Activated CD4-positive, alpha-beta T cell treated with anti-CD3 and anti-CD28 coated beads, Interleukin-2, Interleukin-4, amounts not matched to agents 100 ng/mL and 50 ng/mL, durations not matched to agents 16 hours and 8 hours (primary cell): ENCODE measurements at places on chromosomes 4 and X.

DNA sequence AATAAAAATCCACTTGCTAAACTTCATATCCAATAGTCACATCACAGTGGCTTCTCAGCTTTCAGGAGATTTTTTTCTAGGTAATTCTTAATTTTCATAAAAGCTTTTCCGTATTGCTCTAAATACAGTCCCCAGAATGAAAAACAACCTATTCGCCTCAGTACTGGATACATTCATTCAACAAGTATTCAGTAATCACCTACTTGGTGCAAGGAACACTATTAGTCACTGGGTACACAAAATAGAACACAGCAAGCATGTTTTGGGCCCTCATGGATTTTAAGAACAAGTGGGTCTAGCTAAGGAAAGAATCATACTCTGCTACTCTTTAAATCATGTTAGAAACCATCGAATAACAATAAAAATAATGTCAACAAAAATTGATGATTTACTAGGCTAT is 2.8 kb upstream of the BEX3 start:
- DNase-seq: no peak

GRCh38 chr4:83335701-83336100 is 1.1 kb upstream of the HPSE start:
- DNase-seq: no peak

DNA sequence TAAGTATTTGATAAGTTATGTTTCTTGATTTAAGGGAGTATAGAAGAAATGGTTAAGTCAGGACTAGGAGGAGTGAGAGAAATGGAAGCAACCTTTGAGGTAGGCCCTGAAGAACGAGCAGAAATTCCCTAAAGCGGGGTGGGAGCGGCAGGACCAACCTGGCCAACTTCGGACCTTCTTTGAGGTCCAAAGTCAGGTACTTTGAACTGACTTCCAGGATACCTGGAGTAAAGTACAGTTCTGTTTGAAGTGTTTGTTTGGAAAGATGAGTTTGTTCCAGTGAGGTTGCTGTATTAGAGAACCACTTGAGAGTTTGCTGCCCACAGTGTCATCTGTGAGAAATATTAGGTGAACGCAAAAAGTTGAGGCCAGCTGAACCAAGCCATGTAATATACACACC is 11.7 kb downstream of the RNF4 start:
- DNase-seq: no peak

DNA sequence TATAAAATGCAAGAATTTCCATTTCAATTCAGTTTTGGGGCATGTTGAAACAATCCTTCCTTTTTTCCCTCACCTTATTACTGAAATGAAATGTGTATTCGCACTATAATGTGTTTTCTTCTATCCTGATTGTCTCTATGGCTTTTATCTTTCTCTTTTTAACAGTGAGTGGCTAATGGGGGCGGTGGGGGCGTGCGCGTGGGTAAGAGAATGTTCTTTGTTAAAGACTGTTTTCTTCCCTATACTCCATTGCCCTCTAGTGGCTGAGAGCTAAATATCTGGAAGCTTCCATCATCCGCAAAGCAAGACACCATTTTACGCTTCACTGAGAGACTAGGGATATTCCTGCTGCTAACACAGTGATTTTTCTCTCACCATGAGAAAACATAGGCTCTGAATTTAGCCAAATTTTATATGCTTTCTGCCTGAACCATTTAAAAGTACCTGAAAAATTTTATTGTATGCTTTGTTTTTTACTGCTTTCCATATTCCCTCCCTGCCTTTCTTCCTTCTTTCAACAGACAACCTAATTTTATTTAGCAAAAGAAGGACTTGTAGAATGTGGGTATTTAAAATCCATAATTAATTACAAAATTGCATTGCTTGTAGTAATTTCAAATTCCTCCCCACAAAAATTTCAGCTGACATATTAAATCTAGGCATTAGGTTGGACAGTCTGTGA is 194.0 kb downstream of the GASK1B start:
- DNase-seq: peak; percentile 44

GRCh38 chrX:131059246-131059645 is 1.1 kb downstream of the ARHGAP36 start:
- no peak for DNase-seq

- DNase-seq: no peak
These were observed 1012.1 kb upstream of the SLIT2 start for GRCh38 chr4:19239565-19239964.

DNA sequence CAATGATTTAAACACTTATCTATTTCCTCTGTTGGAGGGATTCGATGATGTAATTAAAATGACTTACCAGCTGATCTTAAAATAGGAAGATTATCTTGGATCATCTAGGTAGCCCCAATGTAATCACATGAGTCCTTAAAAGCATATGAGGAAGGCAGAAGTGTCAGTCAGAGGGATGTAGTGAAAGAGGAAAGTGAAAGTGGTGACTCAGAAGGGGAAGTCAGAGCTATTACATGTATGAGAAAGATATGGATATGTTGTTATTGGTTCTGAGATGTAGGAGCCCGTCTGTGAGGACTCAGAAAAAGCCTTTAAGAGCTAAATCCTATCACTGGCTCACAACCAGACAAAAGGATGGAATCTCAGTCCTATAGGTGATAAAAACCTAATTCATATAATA is 456.4 kb downstream of the DACH2 start:
- peak; percentile 11 for DNase-seq

GRCh38 chr4:15902746-15903145 is 35.8 kb downstream of the FGFBP1 start:
- DNase-seq: no peak

GRCh38 chr4:183658362-183659028 is 490 bp downstream of the RWDD4 start:
- DNase-seq: no peak

GRCh38 chrX:40340116-40340515 is 240.7 kb upstream of the ATP6AP2 start:
- DNase-seq: no peak

GRCh38 chr4:26173619-26174018 is 147.2 kb upstream of the RBPJ start:
- DNase-seq: no peak

- no peak for DNase-seq
These were observed 336.4 kb upstream of the HAND2 start for GRCh38 chr4:173866322-173867026.

GRCh38 chr4:149311076-149311475 is 504.6 kb downstream of the IQCM start:
- DNase-seq: peak; percentile 3

DNA sequence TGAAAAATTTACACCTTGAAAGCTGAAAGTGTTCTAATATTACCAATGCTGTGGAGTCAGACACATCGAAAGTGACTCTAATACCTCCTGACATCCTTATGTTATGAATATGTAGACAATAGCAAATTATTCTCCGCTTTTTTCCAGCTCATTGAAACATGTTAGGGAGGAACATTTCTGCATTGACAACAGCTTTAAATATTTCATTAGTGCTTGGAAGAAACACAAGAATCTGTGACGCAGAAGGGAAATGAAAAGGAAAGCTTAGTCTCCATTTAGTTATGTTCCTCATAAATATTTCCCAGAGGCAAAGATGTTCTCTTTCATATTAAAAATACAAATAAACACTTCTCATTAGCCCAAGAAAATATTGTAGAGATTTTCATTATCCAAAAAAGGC is 55.8 kb upstream of the CD99 start:
- no peak for DNase-seq
